ENCODE measurements at places on chromosomes 11 and 22.

DNA sequence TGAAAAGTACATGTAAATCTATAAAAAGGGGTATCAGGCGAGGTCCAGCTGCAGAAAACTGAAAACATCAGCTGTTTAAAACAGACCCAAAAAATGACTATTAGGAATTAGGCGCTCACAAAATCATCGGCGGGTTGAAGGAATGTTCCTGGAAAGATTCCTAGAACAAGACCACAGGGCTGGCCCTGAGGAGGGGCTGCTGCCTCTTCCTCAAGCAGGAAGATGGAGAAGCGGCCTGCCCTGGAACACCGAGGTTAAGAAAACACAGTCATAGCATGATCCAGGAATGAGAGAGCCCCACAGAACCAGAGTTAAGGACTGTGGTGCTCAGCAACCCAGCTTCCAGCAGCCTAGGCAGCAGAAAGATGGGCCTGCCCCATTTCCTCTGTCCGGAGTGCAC is 78.4 kb downstream of the C11orf91 start:
- no peak for DNase-seq

GRCh38 chr11:68940651-68941323 is 37.1 kb downstream of the IGHMBP2 start:
- DNase-seq, result no peak

DNA sequence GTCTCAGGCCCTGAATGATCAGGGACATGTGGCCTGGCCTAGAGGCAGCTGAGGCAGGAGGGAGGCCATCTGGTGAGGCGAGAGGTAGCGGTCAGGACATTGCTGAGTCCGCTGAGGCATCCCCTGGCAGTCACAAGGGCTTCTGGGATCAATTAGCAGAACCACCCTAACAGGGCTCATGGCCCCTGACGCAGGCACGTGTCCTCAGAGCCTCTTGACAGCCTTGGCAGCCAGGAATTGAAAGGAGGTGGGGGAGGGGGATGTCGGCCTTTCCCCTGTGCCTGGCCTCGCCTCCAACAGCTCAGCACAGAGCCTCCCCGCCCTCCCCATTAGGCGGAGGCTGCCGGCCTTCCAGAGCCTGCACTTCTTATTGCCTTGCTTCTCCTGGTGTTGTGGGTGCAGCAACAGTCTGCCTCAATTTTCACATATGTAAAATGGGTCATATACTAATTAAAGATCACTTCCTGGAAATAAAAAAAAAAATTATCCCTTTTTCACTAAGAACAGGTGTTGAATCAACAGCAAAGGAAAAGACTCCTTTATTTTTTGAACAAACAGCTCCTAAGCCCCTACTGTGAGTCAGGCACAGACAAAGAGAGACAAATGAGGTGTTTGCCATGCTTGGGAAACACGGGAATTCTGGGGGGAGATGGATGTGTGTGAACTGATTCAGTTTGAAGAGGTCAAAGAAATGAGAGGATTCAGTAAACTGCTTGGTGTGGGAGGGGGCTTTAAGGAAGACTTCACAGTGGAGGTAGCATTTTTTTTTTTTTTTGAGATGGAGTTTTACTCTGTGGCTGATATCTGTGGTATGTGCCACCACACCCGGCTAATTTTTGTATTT is 55.3 kb downstream of the NFAM1 start:
- DNase-seq, result no peak

- no peak for DNase-seq
These were observed 55.7 kb downstream of the NRXN2 start for GRCh38 chr11:64667154-64667745.

- DNase-seq, result no peak
These were observed 14.9 kb downstream of the PPM1F start for GRCh38 chr22:21937821-21938070.

GRCh38 chr22:39144101-39144767 is 8.2 kb downstream of the CBX7 start:
- DNase-seq, result no peak

DNA sequence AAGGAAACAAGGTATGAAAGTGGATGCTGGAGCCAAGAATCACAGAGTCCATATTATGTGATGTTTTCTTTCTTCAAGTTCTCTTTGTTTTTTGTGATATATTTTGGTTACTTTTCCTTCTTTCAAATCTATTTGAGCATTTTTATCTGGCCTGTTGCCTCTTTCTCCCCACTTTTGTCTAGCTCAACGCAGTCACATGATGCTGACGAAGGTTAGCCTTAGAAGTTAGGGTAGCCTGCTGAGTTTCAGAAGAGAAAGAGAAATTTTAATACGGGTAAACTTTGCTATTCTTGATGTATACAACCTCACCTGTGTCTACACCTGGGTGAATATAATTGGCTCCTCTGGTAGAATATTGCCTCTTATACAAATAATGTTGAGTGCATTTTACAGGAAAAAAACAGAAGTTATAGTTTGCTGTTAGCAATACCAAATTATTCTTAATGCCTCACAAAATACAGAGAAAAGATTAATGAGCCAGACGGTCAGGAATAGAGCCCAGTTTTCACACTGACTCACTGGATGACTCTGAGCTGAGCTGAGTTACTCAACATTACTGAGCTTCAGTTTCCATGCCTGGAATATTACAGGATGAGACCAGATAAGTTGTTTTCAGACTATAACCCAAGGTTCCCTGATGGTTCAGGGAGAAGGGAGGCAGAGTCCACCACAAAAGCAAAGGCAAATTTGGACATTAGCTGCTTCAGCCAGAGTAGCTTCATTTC is 161.6 kb upstream of the BDNF start:
- DNase-seq, result no peak

- DNase-seq, result no peak
These were observed 11.9 kb upstream of the NXF1 start for GRCh38 chr11:62817129-62817528.

- DNase-seq, result no peak
These were observed 6.6 kb downstream of the RTL6 start for GRCh38 chr22:44491269-44492035.

DNA sequence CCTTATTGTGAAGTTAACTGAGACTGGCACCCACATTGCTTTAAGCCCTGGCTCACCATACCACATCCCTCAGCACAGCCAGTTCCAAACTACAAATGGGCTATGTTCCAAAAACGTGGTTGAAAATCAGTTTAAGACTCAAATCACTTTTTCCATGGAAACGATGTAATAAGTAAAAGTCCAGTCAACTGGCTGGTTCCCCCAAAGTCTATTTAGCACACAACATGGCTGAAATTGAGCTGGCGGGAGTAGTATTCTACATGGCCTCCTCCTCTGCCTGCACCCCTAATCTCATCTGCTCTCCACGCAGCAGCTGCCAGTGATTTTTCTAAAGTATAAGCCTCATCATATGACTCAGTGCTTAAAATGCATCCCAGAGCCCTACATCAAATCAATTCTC is 40.9 kb upstream of the BIRC3 start:
- no peak for DNase-seq

DNA sequence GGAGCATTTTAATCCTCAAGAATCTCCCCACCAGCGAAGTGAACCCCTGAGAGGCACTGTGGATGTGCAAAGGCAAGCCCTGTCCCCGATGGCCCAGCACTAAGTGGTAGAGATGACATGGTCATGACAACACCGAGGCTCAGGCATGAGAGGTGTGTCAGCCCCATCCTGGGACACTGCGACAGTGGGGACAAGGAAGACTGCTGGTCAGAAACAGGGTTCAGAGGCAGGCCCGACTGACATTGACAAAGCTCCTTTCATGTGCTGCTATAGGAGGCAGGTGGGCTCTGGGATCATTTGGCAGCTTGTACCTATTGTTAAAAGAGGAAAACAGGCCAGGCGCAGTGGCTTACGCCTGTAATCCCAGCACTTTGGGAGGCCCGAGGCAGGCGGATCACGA is 54.3 kb upstream of the MYEOV start:
- no peak for DNase-seq

GRCh38 chr11:6757373-6757967 is 14.3 kb downstream of the OR2AG2 start:
- no peak for DNase-seq

DNA sequence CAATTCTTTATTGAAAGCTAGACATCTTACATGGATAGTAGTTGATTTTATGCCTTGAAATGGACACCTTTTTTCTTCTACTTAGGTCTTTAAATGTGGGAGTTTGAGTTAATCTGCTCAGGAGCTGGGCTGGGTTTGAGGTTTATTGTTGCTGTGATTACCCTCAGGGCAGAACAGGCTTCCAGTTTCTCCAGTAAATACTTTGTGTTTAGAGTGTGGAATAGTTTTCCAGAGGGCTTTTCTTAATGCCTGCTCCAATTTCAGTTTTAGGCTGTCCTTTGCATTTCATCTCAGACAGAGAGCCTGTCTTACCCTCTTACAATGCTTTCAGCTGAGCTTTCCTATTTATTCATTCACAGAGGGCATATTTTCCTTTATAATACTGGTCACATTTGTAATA is 69.9 kb upstream of the ADORA2A start:
- DNase-seq, result no peak

GRCh38 chr22:42772647-42773046 is 52.0 kb upstream of the A4GALT start:
- DNase-seq, result no peak

DNA sequence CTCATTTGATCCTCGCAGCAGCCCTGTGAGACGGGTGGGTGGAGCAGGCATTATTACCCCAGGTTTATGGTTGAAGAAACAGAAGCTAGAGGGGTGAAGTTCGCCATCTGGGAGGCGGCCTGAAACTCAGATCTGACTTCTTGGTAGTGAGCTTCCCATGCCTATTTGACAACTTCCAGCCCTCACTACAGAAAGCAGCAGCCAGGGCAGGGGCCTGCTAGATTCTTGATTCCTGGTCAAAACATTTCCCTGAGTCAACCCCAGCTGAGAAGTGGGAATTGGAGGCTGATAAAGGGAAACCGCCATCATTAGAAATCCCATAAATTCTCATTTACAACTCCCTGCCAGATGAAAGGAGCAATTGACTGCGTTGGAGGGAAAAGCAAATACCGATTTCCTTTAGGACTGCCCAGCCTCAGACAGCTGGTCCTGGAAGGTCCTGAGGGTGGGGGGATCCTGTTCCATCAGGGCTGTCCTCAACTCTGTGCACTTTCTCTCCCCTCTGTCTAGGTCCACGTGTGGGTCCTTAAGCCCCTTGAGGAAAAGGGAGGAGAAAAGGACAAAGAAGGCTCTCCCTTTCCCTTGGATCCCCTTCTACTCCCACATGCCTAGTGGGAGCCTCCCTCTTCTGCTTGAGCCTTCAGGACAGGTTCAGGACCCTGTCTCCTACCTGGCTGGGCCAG is 10.2 kb upstream of the NECTIN1 start:
- DNase-seq, result no peak

DNA sequence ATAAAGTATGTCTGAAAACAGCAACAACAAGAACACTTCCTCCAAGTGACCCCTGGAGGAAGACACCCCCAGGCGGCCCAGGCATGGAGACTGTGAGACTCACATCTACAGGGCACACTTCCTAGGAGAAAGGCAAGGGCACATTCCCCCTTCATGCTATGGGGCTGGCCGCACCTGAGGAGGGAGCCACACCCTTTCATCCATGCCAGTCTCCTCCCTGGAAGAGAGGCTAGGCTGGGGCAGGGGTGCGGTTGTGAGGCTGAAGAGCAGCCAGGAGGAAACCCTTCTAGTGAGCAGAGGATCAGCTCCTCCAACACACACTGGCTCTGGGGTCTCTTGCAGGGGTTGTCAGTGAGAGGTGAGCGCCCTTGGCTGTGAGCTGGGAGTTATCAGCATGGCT is 678.8 kb downstream of the NTM start:
- no peak for DNase-seq

DNA sequence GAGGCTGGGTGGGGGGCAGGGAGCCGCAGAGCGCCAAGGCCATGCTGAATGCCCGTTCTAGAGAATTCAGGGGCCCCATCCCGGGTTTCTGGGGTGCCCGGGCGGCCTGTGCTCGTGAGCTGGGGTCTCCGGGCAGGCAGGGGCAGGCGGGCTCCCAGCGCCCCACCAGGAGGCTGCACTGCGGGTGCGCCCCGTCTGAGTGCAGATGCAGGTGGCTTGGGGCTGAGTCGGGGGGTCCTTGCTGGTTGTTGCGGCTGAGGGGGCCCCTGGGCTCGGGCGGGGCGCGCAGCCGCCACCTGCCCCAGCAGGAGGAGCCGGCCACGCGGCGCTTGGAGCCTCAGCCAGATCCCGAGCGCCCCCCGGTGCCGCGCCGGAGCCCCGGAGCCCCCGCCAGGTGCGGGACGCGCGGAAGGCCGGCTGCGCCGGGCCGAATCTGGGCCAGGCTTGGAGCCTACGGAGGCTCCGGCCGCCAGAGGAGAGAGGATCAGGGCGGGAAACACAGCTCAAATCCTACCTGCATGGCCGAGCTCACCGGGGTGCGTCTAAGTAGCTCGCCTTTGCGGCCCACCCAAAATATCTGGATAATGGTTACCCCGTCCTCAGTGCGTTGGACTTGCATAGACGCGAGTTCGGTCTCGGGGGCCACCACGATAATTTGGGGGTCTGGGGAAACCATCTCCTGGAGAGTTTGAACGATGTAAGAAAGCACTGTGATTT is 590 bp upstream of the IGF2 start:
- DNase-seq, result no peak

DNA sequence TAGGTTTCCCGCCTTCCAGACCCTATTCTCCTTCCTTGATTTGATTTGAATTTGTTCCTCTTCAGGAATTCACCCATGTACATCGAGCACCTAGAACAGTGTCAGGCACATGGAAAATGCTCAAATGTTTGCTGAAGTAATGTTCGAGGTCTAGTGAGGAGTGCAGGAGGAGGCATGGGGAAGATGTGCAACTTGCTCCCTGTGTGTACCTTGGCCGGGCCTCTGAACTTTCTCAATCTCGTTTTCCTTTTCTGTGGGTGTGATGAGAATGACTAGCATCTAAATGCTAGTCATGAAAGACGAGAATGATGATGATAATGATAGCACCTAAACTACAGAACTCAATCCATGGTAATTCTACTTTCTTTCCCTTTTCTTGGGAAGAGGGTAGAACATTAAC is 279.1 kb upstream of the PLET1 start:
- no peak for DNase-seq

GRCh38 chr11:11735586-11735985 is 106.2 kb upstream of the USP47 start:
- DNase-seq, result no peak

GRCh38 chr11:117704395-117705100 is 92.5 kb downstream of the DSCAML1 start:
- no peak for DNase-seq

- DNase-seq, result no peak
These were observed 22.3 kb downstream of the ARHGAP42 start for GRCh38 chr11:100709233-100709957.

- no peak for DNase-seq
These were observed 3.5 kb upstream of the FERMT3 start for GRCh38 chr11:64202992-64203391.

- DNase-seq, result no peak
These were observed 63.6 kb downstream of the CD82 start for GRCh38 chr11:44628730-44629700.
